Activated CD8-positive, alpha-beta memory T cell treated with anti-CD3 and anti-CD28 coated beads, Interleukin-2, amount 10 ng/mL, durations not matched to agents 7 days and 5 days (primary cell): ENCODE measurements at places on chromosomes 11 and 22. TPM values are rescaled to one million over a fixed set of nuclear protein-coding genes. Genes with fewer than 3 reads are reported as not detected.

Gene POU2AF1
- total RNA-seq = 2.9 TPM

Gene SYCE3
- total RNA-seq = 0.76 TPM

Gene FBLN1
- 0.42 TPM for total RNA-seq

Gene YPEL4
- total RNA-seq = 0.42 TPM

Gene LMNTD2
- 0.23 TPM for total RNA-seq

Gene FOLR1
- total RNA-seq = not detected

Gene TMEM135
- total RNA-seq = 30.1 TPM

Gene ARFIP2
- total RNA-seq = 39.3 TPM

Gene TTC36
- total RNA-seq = 0.82 TPM

Gene TCN1
- not detected for total RNA-seq

Gene CCDC87
- total RNA-seq = not detected

DNA sequence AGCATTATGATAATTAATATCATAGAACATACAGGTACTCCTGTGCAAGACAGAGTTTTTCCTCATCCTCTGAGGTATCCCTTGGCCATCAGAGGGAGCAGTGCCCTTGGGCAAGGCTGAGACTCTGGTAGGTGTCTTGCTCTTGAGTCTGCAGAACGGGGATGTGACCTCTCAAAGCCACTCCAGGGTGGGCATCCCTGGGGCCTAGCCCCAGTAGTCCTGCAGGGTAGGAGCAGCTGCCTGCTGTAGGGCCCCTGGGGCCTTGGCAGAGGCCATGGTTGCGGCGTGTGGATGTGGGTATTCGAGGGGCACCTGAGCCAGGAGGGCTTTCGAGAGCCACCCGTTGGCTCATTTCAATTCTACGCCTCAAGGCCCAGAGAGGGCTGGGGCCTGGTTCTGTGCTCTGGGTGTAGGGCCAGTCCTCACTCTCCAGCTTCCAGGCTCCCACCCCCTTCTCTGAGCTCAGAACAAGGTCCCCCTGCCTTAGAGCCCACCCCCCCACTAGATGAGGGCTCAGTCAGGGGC lies 7.7 kb upstream of the OMP start:
- peaks cover 6% of the 10 kb centered on the region for H3K4me1 ChIP-seq
- no peak for DNase-seq

DNA sequence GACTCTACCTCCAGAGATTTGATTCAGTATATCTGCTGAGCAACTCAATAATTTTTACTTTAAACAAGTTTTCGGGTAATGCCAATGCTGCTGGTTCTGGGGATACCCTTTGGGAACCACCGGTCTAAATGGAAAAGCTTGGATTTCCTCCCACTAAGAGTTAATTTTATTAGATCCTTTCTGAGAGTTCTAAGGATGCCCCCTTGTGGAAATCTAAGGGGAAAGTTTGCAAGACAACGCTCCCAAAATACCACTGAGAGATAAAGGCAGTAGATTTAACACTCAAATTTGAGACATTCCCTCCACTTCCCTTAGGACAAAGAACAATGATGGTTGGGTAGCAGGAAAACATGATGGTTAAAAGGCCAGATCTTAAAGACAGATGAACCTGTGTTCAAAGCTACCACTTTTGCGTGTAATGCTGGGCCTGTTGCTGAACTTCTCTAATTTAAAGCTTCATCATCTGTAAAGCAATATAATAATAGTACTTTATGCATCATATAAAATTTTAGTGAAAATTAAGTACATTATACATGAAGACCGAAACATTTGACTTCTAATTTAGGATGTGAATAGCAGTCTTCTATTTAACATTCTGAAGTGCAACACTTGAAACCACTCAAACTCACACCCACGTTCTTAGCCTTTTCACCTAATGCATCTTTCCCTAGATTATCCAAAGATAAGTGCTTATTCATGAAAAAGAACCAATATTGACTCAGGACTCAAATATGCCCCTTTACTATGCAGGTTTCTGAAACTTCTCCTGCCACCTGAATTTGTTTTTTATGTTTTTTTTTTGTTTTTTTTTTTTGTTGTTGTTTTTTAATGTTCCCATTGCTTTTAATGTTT lies 110.1 kb upstream of the LUZP2 start:
- no peak overlapping the region for H3K27ac ChIP-seq
- no peak overlapping the region for H3K4me3 ChIP-seq
- H3K36me3 ChIP-seq = no peaks in the 10 kb centered on the region
- no peaks in the 10 kb centered on the region for H3K4me1 ChIP-seq

- no peaks in the 10 kb centered on the region for H3K36me3 ChIP-seq
- H3K4me3 ChIP-seq = no peak overlapping the region
- H3K27ac ChIP-seq = no peak overlapping the region
- H3K27me3 ChIP-seq = peaks cover 4% of the 10 kb centered on the region
These were observed 39.1 kb downstream of the IZUMO1R start for GRCh38 chr11:94343495-94343894.

DNA sequence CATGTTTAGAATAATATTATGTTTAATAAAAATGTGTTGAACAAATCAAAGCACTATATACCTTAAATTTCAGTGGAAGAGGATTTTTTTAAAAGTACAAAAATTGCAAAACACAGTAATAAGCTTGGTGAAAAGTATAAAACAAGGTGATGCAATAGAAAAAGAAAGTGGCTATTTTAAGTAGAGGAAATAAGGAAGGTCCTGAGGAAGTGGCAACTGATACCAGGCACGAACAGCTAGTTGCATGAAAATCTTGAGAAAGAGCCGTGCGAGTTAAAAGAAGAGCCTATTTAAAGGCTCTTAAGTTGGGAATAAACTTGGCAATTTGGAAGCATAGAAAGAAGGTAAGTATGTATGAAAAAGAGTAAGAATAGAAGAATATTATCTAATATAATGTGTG lies 1679.3 kb downstream of the LRRC4C start:
- no peaks in the 10 kb centered on the region for H3K27me3 ChIP-seq
- no peak overlapping the region for H3K27ac ChIP-seq
- no peaks in the 10 kb centered on the region for H3K4me1 ChIP-seq
- no peak for DNase-seq
- no peak overlapping the region for H3K4me3 ChIP-seq

DNA sequence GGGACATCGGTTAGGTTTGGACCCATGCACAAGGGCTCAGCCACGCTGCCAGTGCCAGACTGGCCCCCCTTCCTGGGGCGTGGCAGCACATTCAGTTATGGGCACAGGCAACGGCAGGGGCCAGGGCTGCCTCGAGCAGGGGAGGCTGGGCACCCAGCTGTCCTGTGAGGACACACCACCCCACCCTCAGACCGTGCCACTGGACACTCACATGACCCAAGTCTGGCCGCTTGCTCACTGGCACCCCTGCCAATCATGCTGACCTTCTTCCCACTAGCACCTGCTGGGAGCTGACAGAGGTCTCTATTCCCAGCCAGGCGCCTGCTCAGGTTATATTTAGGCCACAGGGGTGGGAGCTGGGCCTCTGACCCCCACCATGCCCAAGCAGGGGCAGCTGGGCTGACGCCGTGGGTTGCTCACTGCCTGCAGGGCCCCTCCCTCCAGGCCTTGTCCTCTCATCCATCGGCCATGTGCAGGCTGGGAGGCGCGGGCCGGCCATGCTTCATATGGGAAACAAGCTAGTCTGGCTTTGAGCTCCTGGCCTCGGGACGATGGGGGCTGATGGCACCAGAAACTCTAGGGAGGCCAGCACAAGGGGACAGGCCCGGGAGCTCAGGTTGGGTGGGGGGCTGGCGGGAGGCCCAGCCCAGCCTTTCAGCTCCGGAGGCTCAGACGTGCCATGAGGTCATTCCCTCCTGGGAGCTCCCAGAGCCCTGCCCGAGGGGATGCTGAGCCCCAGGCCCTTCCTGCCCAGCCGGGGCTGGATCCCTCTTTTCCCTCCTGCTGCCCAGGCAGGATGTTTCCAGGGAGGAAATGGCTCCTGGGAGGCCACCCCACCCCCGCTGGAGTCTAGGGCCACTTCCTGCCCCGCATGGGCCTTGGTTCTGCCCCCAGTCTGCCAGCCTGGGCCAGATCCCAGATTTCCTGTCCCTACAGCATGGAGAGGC lies 15.2 kb upstream of the TBX1 start:
- H3K4me1 ChIP-seq = no peaks in the 10 kb centered on the region
- H3K4me3 ChIP-seq = no peak overlapping the region
- H3K27ac ChIP-seq = no peak overlapping the region
- H3K36me3 ChIP-seq = no peaks in the 10 kb centered on the region
- DNase-seq = no peak
- H3K27me3 ChIP-seq = peaks cover 3% of the 10 kb centered on the region

DNA sequence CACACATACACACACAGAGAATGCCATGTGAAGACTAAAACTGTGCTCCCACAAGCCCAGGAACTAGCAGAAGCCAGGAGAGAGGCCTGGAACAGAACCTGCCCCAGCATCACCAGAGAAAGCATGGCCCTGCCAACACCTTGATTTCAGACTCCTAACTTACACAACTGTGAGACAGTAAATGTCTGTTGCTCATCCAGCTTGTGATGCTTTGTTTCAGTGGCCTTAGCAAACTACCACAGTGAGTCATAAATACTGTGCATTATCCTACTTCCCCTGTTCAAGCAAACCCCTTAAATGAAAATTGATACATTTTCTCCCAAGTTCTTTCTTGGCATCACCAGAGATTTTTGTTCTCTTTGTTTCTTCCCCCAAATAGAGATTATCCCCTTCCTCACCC lies 1539.4 kb upstream of the TENM4 start:
- no peaks in the 10 kb centered on the region for H3K36me3 ChIP-seq
- no peak overlapping the region for H3K4me3 ChIP-seq
- H3K27me3 ChIP-seq = no peaks in the 10 kb centered on the region

- H3K27ac ChIP-seq = no peak overlapping the region
- no peaks in the 10 kb centered on the region for H3K36me3 ChIP-seq
- H3K27me3 ChIP-seq = peaks cover 6% of the 10 kb centered on the region
- H3K4me1 ChIP-seq = peaks cover 11% of the 10 kb centered on the region
- no peak overlapping the region for H3K4me3 ChIP-seq
These were observed 53.2 kb upstream of the AMPD3 start for GRCh38 chr11:10401696-10402392.

DNA sequence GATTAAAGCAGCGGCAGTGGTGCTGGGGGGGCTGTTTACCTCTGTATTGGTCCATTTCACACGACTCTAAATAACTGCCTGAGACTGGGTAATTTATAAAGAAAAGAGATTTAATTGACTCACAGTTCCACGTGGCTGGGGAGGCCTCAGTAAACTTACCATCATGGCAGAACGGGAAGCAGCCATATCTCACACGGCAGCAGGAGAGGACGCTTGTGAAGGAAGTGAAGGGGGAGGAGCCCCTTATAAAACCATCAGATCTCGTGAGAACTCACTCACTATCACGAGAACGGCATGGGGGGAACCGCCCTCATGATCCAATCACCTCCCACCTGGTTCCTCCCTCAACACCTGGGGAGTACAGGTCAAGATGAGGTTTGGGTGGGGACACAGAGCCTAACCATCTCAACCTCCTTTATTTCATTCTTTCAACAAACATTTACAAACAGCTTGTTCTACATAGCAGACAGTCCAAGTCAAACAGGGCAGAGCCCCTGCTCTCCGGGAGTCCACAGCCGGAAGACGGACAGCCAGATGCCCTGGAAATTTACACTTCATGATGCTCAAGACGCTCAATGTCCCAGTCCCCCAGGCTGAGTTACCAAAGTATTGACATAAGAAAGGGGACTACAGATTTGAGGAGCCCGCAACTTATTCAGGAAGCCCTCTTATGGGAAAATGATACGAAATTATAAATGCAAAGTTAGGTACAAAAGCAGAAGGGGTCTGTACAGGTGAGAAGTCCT lies 26.3 kb upstream of the HMGXB4 start:
- H3K4me3 ChIP-seq = peak overlapping the region; percentile 49
- peaks cover 27% of the 10 kb centered on the region for H3K27me3 ChIP-seq
- H3K27ac ChIP-seq = no peak overlapping the region
- peaks cover 11% of the 10 kb centered on the region for H3K4me1 ChIP-seq
- peak; percentile 41 for DNase-seq

- peaks cover 6% of the 10 kb centered on the region for H3K27me3 ChIP-seq
- DNase-seq = no peak
- H3K4me1 ChIP-seq = no peaks in the 10 kb centered on the region
These were observed 19.9 kb downstream of the UNC93B1 start for GRCh38 chr11:67983951-67984350.

GRCh38 chr11:11032066-11032465 lies 174.2 kb upstream of the ZBED5 start:
- H3K27ac ChIP-seq = no peak overlapping the region
- peaks cover 19% of the 10 kb centered on the region for H3K27me3 ChIP-seq
- H3K36me3 ChIP-seq = no peaks in the 10 kb centered on the region
- H3K4me3 ChIP-seq = no peak overlapping the region
- no peak for DNase-seq

DNA sequence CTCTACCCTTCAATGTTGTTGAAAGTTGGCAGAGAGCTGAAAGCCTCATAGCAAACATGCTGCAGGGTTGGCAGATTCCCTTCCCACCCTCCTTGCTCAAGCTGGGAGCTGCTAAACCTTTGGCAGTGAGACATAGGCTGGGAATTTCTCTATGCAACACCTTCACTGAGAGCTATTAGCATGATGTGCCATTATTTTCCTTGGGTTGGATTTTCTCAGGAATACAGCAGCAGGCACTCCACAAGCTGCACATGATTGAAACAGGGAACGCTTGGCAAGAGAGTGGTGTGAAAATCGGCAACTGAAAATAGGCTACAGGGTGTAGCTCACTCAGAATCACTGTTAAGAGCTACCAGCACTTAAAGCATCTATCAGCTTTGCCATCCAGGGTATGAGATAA lies 9.6 kb upstream of the ALKBH3 start:
- peaks cover 20% of the 10 kb centered on the region for H3K4me1 ChIP-seq
- no peak overlapping the region for H3K4me3 ChIP-seq
- DNase-seq = no peak
- H3K27me3 ChIP-seq = peaks cover 71% of the 10 kb centered on the region
- peaks cover 2% of the 10 kb centered on the region for H3K36me3 ChIP-seq

- no peak for DNase-seq
- H3K27ac ChIP-seq = no peak overlapping the region
- H3K4me1 ChIP-seq = peaks cover 25% of the 10 kb centered on the region
- H3K27me3 ChIP-seq = no peaks in the 10 kb centered on the region
- peaks cover 21% of the 10 kb centered on the region for H3K36me3 ChIP-seq
These were observed 14.2 kb downstream of the OR5B21 start for GRCh38 chr11:58493676-58494075.

DNA sequence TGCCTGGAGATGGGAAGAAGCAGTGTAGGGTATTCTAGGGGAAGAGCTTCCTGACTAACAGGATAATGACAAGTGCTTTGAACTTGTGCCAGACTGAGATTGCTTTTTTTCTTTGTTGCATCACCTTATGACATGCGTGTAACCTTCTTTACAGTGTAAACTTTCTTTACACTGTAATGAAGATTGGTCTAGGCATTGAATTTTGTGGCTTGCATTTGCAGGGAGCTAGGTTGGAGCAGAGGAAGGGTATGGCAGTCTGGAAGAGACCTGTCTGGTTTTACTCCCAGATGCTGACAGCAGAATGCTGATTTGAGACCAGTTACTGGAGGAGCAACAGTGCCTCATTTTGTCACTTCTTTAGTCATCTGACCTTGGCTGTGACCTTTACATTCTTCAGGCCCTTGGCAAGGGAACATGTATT lies 5.6 kb downstream of the DDB2 start:
- peaks cover 66% of the 10 kb centered on the region for H3K36me3 ChIP-seq
- H3K4me3 ChIP-seq = no peak overlapping the region
- no peaks in the 10 kb centered on the region for H3K27me3 ChIP-seq
- no peak for DNase-seq
- H3K4me1 ChIP-seq = peaks cover 54% of the 10 kb centered on the region
